ENCODE measurements at places on chromosomes 11 and 22.

- DNase-seq, result no peak
Measured at GRCh38 chr11:3169255-3170043, 4.3 kb upstream of the OSBPL5 start.

DNA sequence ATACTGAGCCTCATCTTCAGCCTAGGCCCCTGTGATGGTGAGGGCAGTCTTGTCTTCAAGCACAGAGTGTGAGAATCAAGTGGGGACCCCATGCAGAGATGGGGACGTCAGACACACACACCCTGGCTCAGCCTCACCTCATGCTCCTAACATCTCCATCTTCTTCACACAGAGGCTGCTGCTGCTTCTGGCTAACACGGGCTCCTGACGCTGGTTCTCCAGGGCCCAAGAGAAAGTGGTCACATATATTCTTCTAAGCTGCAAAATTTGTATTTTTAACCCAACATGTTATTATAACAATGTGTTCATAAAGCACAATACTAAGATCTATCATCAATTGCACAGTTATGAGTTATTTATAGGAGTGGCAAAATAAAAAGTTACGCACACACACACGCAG, 101.2 kb downstream of the VPREB1 start:
- no peak for DNase-seq

DNA sequence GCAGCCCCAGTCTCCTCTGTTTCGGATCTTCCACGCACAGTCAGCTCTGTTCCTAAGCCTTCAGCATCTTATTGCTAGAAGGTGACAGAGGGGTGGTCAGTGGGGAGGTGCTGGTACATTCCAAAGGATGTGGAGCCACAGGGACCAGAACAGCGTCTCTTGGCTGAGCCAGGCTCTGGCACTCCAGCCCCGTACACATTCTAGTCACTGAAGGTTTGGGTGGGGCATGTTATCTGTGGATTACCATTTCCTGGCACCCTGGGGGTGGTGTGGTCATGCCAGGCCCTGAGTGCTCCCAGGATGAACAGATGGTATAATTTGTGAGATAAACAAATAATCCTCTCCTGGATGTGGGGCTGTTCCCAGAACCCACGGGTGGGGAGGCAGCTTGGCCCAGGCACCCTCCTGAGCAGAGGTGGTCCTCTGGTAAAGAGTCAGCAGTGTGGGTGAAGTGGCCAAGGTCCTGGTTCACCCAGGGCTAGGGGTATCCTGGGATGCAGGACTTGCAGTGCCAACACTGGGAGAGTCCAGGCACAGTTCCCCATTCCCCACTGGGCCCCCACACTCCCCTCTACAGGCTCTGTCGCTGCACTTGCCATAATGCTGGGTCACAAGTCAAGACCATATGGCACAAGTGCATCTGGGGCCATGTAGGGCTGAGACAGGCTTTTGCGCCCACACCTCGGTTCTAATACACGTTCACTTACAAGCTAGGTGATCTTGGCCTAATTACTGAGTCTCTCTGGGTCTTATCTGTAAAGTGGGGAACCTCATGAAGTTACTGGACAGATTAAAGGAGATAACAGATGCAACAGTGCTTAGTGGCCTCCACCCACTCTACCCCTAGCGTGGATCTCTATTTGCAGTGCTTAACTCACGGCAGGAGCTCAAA, 33.0 kb downstream of the DKK3 start:
- DNase-seq, result no peak

DNA sequence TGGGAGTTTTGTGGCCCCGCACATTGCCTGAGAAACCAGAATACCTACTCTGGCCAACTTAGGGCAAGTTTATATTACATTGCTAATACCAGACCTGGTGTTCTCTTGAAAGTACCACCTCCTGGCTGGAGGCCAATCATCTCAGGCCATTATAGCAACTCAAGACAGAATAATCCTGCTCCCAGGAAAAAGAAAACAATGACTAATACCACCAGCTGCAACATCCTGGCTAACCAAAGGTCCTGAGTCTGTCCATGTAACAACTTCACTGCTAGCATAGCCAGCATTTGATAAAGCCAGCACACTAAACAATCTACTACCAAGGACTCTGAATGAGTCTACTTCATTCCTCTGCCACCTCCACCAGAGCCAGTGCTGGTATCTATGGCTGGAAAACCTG, 1298.7 kb upstream of the CNTN5 start:
- no peak for DNase-seq

- no peak for DNase-seq
Measured at GRCh38 chr11:44865866-44866272, 84.8 kb downstream of the TP53I11 start.

GRCh38 chr11:67545280-67545679, 22.0 kb upstream of the CABP2 start:
- DNase-seq, result no peak

- no peak for DNase-seq
Measured at GRCh38 chr11:126766440-126766839, 234.1 kb downstream of the KIRREL3 start.

GRCh38 chr11:109051200-109051599, 370.8 kb upstream of the C11orf87 start:
- DNase-seq, result no peak

GRCh38 chr11:18731949-18732821, 6.2 kb upstream of the IGSF22 start:
- peak; percentile 50 for DNase-seq

DNA sequence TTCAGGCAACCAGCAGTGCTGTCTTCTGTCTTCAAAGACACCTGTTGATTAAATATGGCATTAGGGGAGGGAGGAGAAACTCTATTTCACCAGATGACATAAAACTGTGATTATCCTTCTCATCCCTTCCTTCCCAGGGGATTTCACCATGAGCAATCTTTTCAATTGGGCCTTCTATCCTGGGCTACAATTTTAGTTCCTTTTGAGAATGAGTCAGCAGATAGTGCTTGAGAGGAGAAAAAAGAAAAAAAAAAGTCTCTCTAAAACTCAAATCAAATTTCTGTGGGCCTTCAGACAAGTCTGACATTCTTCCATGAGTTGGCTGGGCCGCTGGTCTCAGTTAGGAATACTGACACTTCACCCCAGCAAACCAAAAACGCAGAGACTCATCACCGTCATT, 7.2 kb downstream of the FLI1 start:
- no peak for DNase-seq

- DNase-seq, result no peak
Measured at GRCh38 chr11:13216019-13216710, 61.4 kb upstream of the BMAL1 start.

GRCh38 chr11:119889728-119890280, 160.8 kb upstream of the NECTIN1 start:
- DNase-seq, result no peak

DNA sequence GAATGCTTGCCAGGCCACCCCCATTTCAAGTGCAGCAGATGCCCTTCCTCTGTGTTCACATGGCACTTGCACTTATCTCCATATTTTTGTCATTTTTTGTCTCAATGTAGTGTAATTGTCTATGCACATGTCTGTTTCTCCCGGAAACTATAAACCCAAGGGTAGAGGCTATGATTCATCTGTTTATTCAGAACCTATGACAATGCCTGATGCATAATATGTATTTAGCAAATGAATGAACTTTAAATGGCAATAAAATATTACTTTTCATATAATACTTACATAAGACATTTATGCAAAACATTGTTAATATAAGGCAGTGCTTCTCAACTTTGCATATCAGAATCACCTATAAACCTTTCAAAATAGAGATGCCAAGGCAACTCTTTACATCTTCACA, 6.7 kb downstream of the PAK1 start:
- no peak for DNase-seq

GRCh38 chr11:8066036-8066910, 14.7 kb upstream of the TUB start:
- DNase-seq, result no peak

DNA sequence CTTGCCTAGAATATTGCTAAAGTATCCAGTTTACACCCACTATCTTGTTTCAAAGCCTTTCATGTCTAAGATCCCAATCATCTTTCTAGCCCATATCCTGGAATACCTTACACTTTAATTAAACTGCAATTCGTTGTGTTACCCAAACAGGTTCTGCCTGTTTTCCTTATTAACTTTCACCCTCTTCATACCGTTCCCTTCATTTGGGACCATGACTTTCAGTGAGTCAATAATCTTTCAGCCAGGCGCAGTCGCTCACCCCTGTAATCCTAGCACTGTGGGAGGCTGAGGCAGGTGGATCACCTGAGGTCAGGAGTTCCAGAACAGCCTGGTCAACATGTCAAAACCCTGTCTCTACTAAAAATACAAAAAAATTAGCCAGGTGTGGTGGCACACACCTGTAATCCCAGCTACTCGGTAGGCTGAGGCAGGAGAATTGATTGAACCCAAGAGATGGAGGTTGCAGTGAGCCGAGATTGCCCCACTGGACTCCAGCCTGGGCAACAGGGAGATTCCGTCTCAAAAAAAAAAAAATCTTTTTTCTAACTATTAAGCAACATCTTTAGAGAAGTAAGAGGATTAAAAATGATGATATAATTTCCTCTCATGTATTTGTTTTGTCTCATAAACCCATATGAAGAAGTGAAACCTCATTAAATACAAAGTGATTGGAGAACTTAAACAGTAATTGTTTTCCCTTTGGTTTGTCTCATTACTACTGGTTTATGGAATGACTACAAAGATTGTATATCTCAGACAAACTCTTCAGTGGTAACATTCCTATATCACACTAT, 20.7 kb downstream of the DMC1 start:
- no peak for DNase-seq
